ENCODE measurements at places on chromosomes 3 and 15. TPM values are rescaled to one million over a fixed set of nuclear protein-coding genes. Genes with fewer than 3 reads are reported as not detected.

DNA sequence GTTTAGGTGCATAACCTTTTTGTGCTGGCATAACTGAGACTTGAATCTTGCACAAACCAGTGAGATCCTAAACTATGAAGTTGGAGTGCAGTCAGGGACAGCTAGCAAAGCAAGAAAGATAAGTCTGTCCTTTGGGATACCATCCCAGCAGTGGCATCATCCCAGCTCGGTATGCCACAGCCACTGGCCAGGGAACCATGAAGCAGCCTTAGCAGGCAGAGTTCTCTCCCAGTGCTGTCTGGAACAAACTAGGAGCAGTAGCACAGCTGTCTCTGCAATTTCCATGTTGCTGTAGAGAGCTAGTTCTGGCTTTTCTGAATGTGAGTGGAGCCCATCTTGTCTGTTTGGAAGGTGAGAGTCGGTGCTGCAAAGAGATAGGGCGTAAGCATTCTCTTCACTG lies 130.3 kb downstream of the DTWD1 start:
- H3K36me3 ChIP-seq = no peaks in the 10 kb centered on the region
- no peak for DNase-seq
- H3K4me3 ChIP-seq = no peak overlapping the region
- no peaks in the 10 kb centered on the region for H3K27me3 ChIP-seq

DNA sequence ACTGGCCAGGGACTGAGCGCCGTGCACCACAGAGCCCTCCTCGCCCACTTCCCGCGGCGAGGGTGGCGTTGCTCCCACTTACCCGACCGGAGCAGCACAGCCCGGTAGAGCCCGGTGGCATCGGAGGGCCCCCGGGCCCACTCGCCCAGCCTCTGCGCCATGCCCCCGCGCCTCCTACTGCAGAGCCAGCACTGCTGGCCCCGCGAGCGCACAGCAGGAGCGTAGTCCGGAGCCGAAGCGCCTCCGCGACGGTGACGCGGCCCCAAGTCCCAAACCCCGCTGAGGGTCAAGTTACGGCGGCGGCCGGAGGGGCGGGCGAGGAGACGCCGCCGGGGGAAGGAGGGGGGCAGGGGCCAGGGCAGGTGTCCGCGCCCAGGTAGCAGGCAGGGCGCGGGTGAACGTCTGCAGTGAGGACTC lies 9.6 kb upstream of the FAM107A start:
- H3K4me1 ChIP-seq = peaks cover 11% of the 10 kb centered on the region
- no peak for DNase-seq
- H3K36me3 ChIP-seq = peaks cover 21% of the 10 kb centered on the region
- H3K27me3 ChIP-seq = peaks cover 16% of the 10 kb centered on the region
- H3K4me3 ChIP-seq = no peak overlapping the region
- no peak overlapping the region for H3K27ac ChIP-seq

DNA sequence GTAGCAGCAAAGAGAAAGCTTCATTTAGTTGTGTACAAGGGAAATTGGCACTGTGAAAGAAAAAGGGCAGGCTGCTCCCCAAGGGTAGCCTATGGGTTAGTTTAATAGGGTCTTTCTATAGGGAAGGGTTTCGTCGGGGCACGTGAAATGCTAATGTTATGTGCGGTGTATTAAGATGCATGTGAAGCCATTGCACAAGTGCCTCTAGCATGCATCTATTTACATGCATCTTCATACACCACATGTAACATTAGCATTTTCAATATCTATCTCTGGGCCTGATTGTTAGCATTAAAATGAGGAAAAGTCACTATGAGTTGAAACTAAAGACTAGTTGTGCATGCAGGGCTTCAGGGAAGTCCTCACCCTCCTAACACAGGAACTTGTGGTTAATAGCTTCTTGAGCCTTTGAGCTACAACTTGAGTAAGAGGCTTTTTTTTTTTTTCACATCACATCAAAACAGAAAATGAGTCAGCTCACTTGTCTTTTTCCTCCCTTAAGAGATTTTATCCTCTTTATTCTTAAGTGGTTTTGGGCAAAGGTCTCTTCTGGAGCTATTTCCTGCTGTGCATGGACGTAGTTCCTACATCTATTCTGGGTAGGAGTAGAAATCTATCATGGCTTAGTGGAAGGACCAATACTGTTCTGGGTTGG lies 613.4 kb downstream of the ZPLD1 start:
- no peak overlapping the region for H3K4me3 ChIP-seq
- peaks cover 26% of the 10 kb centered on the region for H3K4me1 ChIP-seq
- H3K27ac ChIP-seq = peak overlapping the region; percentile 68
- no peak for DNase-seq
- H3K36me3 ChIP-seq = no peaks in the 10 kb centered on the region
- no peaks in the 10 kb centered on the region for H3K27me3 ChIP-seq

- peaks cover 27% of the 10 kb centered on the region for H3K4me1 ChIP-seq
- no peak overlapping the region for H3K4me3 ChIP-seq
- no peaks in the 10 kb centered on the region for H3K27me3 ChIP-seq
- H3K27ac ChIP-seq = no peak overlapping the region
These were observed 1.2 kb downstream of the ACOX2 start for GRCh38 chr3:58535531-58536500.

DNA sequence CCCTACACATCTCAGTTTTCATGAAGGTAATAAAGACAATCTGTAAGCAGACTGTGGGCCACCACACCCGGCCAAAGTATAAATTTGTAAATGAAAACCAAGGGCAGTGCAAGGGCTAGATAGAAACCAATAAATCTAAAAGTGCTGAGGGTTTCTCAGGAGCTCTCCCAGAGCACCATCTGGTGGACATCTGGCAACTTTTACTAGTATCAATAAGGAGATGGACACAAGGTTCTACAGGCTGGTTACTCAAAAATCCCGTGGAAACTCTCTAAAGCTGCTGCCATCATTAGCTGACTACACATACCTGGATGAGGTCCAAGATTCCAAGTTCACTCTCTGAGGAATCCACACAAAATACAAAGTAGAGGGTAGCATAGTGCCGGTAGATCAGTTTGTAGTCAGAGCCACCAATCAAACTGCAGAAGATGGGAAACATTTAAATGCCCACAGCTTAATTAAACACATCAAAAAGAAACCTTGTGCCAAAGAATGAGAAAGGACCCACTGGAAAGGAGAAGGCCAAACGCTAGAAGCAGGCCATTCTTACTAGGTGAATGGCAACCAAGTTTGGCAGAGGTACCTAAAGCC lies 5.5 kb downstream of the AP3S2 start:
- H3K4me1 ChIP-seq = peaks cover 15% of the 10 kb centered on the region
- H3K4me3 ChIP-seq = no peak overlapping the region
- H3K36me3 ChIP-seq = peaks cover 31% of the 10 kb centered on the region
- H3K27me3 ChIP-seq = no peaks in the 10 kb centered on the region

- no peak overlapping the region for H3K4me3 ChIP-seq
- no peaks in the 10 kb centered on the region for H3K36me3 ChIP-seq
- no peak overlapping the region for H3K27ac ChIP-seq
- no peaks in the 10 kb centered on the region for H3K27me3 ChIP-seq
- no peak for DNase-seq
These were observed 143.4 kb downstream of the EBLN2 start for GRCh38 chr3:73204841-73205240.

DNA sequence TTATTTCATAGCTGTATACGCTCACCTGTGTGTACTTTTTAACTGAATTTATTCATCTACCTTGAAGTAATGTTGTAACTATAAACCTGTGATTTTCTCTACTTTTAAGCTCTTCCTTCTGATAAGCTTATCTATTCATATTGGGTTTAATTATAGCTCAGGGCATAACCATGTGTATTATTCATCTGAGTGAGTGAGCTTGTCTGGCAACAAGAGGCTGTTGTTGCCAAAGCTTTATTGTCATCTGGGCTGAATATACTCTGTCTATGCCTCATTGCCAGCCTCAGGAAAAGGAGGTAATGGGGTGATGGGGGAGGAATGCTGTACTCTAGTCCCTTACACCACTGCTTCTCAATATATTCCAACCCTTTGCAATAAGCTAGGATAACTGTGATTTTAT lies 292.4 kb downstream of the UBE2E2 start:
- no peak overlapping the region for H3K4me3 ChIP-seq
- DNase-seq = no peak
- peaks cover 22% of the 10 kb centered on the region for H3K4me1 ChIP-seq
- no peak overlapping the region for H3K27ac ChIP-seq
- H3K27me3 ChIP-seq = no peaks in the 10 kb centered on the region

DNA sequence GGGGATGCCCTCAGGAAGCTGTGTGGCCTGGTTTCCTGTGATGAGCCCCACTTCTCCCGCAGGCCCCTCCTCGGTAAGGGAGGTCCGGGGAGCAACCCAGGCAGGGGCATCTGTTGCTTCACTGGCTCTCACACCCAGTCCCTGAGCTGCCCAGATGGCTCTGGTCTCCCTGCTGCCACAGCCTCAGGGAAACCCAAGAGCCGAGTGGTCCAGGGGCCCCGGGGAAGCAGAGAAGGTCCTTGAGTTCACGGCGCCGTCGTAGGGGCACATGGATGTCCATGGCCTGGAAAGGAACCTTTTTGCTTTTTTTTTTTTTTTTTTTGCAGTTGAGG lies 13.3 kb upstream of the LRRC15 start:
- no peak overlapping the region for H3K4me3 ChIP-seq
- H3K4me1 ChIP-seq = no peaks in the 10 kb centered on the region
- DNase-seq = no peak
- peaks cover 100% of the 10 kb centered on the region for H3K27me3 ChIP-seq

GRCh38 chr3:1515882-1516281 lies 423.1 kb downstream of the CNTN6 start:
- no peak overlapping the region for H3K4me3 ChIP-seq
- H3K27me3 ChIP-seq = no peaks in the 10 kb centered on the region
- no peak for DNase-seq
- no peaks in the 10 kb centered on the region for H3K36me3 ChIP-seq

- no peaks in the 10 kb centered on the region for H3K36me3 ChIP-seq
- no peaks in the 10 kb centered on the region for H3K4me1 ChIP-seq
- H3K27me3 ChIP-seq = no peaks in the 10 kb centered on the region
- DNase-seq = peak; percentile 69
These were observed 36.2 kb upstream of the C3orf38 start for GRCh38 chr3:88113311-88114162.

- no peaks in the 10 kb centered on the region for H3K27me3 ChIP-seq
- peaks cover 24% of the 10 kb centered on the region for H3K36me3 ChIP-seq
- no peak for DNase-seq
- no peak overlapping the region for H3K4me3 ChIP-seq
- H3K4me1 ChIP-seq = no peaks in the 10 kb centered on the region
- no peak overlapping the region for H3K27ac ChIP-seq
These were observed 34.7 kb downstream of the NIPA2 start for GRCh38 chr15:22872936-22873701.

GRCh38 chr15:62486041-62486440 lies 321.0 kb upstream of the C2CD4B start:
- H3K27ac ChIP-seq = no peak overlapping the region
- no peaks in the 10 kb centered on the region for H3K36me3 ChIP-seq
- no peaks in the 10 kb centered on the region for H3K4me1 ChIP-seq
- no peaks in the 10 kb centered on the region for H3K27me3 ChIP-seq
- H3K4me3 ChIP-seq = no peak overlapping the region

DNA sequence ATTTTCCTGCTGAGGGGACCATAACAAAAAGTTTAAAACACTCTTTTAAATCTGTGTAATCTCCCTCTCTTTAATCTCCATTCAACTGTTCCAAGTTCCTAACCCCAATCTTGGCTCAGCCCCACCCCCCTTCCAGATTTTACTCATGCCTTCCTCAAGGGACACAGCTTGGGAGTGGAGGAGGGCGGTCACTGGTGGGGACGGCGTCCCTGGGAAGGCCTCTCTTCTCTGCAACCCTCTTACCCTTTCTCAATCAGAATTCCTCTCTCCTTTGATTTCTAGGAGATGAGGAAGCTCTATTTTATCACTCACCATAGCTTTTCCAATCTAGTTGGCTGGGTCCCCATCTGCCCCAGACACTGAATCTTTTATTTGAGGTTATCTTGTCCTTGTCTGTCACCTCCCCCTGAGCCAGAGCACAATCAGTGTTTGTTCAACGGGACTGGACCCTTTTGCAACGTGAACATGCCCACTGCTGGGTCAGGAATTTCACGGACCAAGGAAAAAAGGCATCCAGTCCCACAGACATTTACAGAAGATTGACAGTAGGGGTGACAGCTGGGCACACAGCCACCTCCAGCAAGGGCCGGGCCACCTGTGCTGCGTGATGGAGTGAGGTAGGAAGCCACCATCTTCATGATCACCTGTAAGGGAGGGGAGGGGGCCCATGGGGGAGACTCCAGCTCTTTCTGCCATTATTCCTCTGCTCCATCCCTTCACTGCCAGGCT lies 84.0 kb upstream of the HERC1 start:
- no peaks in the 10 kb centered on the region for H3K4me1 ChIP-seq
- no peak overlapping the region for H3K4me3 ChIP-seq
- H3K36me3 ChIP-seq = no peaks in the 10 kb centered on the region

DNA sequence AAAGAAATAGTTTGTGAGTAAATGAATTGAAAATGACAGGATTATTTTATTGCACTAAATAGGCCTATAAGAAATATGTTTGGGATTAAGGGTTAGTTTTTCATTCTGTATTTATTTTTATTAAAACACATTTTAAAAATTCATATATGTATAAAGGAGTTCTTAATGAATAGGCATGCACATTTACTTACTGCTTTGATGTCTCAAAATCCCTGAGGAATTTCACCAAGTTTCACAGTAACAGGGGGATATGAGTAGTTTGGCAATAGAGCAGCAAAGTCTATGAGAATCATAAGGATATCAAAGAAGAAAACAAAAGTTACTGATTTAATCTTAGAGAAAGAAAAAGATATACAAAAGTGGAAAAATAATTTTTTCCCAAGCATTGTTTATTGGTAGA lies 411.7 kb downstream of the NAALADL2 start:
- no peak overlapping the region for H3K27ac ChIP-seq
- peaks cover 15% of the 10 kb centered on the region for H3K4me1 ChIP-seq
- no peak overlapping the region for H3K4me3 ChIP-seq
- DNase-seq = no peak

GRCh38 chr3:111619833-111620232 lies 24.7 kb upstream of the ZBED2 start:
- no peak overlapping the region for H3K27ac ChIP-seq
- H3K27me3 ChIP-seq = no peaks in the 10 kb centered on the region
- no peaks in the 10 kb centered on the region for H3K4me1 ChIP-seq
- no peak for DNase-seq

DNA sequence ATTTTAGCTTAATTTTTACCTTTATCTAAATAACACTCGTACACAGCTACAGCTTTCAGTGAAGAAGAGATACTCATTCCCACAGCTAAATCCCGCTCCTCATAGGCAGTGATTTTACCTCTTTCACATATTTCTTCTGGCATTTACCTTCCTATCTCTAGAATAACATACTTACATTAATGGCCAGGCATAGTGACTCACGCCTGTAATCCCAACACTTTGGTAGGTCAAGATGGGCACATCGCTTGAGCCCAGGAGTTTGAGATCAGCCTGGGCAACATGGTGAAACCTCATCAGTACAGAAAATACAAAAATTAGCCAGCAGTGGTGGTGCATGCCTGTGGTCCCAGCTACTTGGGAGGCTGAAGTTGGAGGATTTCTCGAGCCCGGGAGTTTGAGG lies 80.2 kb downstream of the PPARG start:
- no peaks in the 10 kb centered on the region for H3K27me3 ChIP-seq
- peaks cover 28% of the 10 kb centered on the region for H3K4me1 ChIP-seq
- H3K4me3 ChIP-seq = no peak overlapping the region
- no peak overlapping the region for H3K27ac ChIP-seq
- peaks cover 6% of the 10 kb centered on the region for H3K36me3 ChIP-seq

The TMEM207 gene
- 1.4 TPM for total RNA-seq

The GRIP2 gene
- total RNA-seq = not detected

The CFAP92 gene
- total RNA-seq = 0.92 TPM

The CLDN18 gene
- 3.3 TPM for total RNA-seq

The ROPN1 gene
- total RNA-seq = not detected

The EBLN2 gene
- 6.1 TPM for total RNA-seq

The CNTN3 gene
- not detected for total RNA-seq

Measured in Calu3 (cell line).